ENCODE measurements at places on chromosomes 3 and 15.
A peak's percentile ranks its signal among the peaks of the same experiment; 100 is the strongest.

DNA sequence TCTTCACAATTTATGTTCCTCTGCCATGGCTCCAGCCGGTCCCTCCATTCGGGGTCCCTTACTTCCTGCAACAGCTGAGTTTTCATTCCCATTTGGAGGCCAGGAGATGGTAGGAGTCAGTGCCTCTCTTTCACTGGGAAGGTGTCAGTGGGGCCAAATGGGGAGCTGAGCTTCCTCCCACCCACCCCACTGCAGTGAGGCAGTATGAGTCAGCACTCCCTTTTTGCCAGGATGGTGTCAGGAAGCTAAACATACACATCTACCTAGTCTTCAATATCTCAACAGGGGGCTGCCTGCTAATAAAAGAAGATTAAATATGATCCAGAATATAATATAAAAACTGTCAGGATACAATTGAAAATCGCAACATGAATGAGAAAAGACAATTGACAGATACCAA lies 12.7 kb upstream of the ACTC1 start:
- no peak for DNase-seq

DNA sequence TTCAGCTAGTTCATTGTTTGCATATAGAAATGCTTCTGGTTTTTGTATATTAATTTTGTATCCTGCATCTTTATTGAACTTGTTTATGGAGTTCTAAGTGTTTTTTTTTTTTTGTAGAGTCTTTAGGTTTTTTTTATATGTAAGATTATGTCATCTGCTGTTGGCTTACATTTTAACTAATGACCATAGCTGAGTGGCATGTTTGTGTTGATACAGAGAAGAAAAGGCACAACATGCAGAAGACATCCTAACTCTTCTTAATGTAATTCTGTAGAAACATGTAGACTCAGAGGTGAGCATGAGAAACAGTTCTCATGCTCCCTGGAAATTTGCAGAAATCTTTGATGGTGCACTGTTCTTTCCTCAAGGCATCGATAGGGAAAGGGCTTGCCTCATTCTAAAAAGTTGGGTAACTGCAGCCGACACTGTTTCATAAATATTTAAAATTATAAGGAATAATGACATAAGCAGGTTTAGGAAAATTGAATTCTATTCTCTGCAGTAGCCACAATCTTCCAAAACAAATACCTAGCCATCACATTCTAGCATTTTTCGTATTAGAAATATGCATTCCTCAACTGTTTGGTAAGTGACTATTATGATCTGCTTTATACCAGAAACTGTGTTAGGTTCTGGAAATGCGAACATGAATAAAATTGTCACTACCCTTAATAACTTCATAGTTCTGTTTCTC lies 499.6 kb upstream of the KCNMB2 start:
- peak; percentile 71 for DNase-seq

- no peak for DNase-seq
These were observed 233.5 kb upstream of the WNT5A start for GRCh38 chr3:55720614-55721013.

DNA sequence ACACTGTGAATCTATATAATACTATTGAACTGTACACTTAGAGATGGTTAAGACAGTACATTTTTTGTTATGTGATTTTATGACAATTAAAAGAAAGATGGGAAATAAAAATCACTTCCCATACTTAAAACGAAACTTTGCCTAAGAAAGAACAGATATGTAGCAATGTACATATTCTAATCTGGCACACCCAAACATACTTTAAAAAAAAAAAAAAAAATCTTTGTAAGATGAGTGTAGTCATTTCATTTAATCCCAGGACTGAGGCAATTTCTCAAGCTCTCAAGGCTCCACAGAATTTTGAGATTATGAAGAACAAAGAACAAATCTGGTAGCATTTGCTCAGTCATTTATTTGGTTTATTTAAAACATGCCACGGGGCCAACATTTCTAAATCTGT lies 40.3 kb upstream of the FEZF2 start:
- no peak for DNase-seq

GRCh38 chr3:35183927-35184675 lies 455.2 kb upstream of the ARPP21 start:
- DNase-seq: no peak

DNA sequence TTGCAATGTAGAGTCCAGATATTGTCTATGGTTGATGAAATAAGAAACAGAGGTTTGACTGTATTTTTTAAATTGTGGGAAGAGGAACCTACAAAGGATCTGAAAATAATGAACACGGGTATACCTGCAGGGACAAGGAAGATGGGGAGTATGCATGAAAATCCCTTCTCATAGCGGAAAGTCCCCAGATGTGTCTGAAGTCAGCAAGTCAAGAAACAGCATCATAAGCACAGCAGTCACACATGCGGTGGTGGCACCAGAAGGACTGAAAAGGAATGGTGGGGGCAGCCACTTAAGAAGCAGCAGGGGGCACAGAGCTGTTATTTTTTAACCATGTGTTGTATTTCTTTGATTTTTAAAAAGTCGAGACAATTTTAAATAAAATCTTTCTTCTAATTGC lies 4.7 kb downstream of the MRPS11 start:
- DNase-seq: no peak

DNA sequence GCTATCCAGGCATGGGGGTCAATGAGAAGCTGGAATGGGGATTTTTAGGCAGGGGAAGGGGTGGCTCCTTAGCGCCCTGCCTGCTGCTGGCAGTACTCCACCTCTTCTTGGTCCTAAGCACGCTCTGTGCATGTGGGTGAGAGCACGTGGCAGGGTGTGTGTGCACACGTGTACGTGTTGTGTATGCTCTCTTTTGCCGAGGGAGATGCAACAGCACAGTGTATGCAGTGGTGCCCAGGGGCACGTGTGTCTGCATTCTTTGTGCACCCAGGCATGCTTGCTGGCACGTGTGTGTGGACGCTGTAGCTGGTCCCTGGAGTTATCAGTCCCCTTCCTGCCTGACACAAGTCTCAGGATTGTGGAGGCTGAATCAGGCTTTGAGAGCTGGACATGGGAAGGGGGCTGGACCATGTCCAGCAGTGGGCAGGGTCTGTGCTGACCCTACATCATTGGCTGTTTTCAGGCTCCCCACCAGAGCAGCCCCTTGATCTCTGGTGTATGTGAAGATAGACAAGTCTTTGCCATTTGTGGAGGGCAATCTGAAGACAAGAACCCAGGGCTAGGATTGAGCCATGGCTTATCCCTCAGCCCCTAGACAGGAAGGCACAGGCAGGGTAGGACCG lies 1.9 kb upstream of the CAMKV start:
- no peak for DNase-seq

DNA sequence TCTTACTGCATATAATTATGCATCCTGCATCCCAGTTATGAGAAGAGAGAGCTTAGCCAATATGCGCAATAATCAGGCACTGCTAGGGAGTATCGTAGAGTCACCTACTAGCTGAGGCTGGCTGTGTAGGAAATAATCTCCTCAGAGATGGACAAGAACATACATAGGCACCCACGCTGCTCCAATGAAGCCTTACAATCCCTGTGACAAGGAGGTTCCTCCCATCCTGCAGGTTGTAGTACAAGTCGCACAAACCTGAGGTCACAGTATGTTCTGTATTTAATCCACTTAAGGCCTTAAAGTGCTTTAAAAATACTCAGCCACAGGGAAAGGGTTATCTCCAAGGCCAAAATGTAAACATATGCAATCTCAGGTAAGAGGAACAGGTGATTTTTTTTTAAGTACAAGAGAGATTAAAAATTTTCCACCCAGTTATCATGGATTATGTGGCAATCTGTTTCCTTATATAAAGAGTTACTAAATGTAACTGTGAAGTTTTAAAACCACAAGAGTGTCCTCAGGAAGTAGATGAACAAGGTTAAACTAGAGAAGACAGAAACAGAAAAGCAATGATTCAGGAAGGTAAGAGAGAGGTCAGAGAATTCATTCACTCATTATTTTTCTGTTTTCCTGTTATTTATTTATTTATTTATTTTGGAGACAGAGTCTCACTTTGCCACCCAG lies 7.5 kb upstream of the COLQ start:
- no peak for DNase-seq

DNA sequence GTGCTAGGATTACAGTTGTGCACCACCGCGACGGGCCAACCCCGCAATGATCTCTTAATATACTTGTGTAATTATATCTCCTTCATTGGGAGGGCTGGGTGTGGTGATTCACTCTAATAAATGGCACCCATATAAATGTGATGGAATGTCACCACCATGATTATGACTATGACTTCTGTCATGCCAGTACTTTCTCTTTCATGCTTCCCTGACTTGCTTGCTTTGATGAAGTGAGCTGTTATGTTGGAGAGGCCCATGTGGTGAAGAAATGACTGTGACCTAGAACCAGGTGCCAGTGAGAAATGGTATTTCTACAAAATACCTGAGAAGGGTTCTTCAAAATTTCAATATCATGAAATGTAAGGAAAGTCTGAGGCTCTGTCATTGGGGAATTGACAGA lies 24.4 kb upstream of the TP63 start:
- DNase-seq: no peak

- DNase-seq: peak; percentile 5
These were observed 4.6 kb downstream of the GLCE start for GRCh38 chr15:69164807-69165636.

DNA sequence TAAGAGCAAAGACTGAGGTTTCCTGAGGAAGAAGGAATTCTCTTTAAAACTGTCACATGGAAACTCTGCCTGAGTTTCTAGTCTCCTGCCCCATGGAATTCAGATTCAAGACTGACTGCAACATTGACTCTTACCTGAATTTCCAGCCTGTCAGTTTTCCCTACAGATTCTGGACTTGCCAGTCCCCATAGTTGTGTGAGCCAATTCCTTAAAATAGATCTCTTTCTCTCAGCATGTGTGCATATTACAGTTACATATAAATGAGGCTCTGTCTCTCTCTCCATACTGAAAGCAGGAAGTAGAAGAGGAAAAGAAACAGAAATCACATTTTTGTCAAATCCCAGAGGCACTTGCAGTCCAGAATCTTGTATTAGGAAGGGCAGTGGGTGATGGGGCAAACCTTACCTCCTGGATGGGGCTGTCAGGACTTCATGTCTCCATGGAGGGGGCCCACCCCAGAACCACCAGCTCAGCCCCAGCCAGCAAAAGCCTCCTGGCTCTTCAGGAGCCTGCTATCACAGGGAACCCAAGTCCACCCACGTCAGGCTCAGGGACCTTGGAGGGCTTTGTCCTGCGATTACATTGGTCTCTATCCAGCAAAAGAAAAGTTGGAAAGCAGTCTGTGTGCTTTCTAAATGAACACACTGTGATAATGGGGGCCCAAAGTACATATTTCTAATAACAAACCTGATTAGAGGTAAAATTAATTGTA lies 18.8 kb upstream of the GOLGA8J start:
- no peak for DNase-seq

GRCh38 chr15:93451265-93451664 lies 362.3 kb upstream of the RGMA start:
- DNase-seq: no peak

DNA sequence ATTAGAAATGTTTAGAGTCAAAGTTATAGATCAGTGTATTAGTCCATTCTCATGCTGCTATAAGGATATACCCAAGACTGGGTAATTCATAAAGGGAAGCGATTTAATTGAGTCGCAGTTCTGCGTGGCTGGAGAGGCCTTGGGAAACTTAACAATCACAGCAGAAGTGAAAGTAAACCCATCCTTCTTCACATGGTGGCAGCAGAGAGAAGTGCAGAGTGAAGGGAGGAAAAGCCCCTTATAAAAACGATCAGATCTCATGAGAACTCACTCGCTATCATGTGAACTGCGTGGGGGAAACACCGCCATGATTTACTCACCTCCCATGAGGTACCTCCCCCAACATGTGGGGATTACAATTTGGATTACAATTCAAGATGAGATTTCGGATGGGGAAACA lies 871.5 kb downstream of the DIPK2A start:
- no peak for DNase-seq

DNA sequence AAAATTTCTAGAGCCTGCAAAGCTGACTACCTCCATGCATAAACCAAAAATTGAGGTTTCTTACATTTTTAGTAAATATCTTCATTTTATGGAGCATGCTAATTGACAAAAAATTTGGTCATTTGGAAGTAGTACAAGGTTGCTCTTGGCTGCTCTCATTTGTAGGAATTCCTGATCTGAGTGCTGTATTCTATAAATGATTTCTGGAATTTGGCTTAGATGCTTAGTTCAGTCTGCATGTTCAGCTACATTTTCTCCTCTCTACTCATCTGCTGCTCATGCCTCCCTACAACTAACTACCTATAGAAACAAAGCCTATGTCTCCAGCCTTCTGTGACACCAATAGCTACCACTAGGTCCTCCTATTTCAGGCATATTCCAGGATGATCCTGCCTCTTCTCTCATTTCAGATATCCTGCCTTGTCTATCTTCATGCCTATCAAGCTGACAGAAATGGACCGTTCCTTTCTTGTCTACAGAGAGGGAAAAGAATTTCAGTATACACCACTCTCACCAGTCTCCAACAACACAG lies 901.1 kb downstream of the TBL1XR1 start:
- DNase-seq: peak; percentile 46

DNA sequence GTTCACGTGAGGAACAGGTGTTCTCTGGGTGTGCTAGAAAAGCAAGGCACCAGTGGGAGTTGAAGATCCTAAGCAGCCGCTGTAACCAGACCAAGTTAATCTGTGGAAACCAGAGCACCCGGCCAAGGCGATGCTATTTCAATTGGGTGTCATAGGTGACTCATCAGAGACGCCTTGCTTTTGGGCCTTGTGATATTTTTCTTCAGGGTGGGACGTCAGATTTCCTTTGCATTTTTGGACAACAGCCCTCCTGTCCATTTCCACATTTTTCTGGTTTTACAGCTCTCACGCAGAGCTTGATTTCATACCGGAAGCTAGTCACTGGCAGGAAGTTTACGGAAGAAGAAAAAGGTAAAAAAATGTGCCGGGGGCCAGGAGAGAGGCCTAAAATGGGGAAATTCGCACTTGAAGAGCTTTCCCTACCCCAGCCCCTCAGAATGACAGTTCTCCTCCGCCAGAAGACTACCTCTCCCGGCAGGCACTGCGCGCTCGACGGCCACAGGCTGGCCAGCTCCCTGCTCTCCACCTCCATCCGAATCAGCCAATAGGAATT lies 471 bp upstream of the KBTBD8 start:
- peak; percentile 23 for DNase-seq

- DNase-seq: no peak
These were observed 34.5 kb downstream of the TJP1 start for GRCh38 chr15:29787767-29788166.

- DNase-seq: no peak
These were observed 22.0 kb upstream of the TATDN2 start for GRCh38 chr3:10226293-10226692.

- no peak for DNase-seq
These were observed 808.8 kb downstream of the TUSC7 start for GRCh38 chr3:117518364-117518763.

DNA sequence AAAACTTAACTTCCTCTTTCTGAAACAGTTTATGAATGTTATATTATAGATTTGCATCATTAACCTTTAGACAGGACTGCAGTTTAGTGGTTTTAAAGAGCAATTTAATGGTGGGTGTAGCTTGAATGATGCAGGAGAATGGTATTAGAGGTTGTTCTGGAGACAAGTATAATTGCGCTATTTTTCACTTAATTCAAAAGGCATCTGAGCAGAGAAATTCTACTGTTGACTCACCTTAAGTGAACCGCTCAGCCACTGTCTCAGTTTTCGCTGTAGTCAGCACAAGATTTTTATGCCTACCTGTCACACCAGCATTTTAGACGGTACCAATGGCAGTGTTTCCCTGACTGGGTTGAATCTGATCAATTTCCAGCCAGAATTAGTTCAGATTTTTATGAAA lies 348.8 kb upstream of the DCBLD2 start:
- DNase-seq: peak; percentile 45

GRCh38 chr3:54243056-54243931 lies 120.9 kb downstream of the CACNA2D3 start:
- no peak for DNase-seq

GRCh38 chr3:142356818-142357217 lies 91.0 kb downstream of the XRN1 start:
- no peak for DNase-seq

GRCh38 chr3:34005886-34006285 lies 207.5 kb downstream of the PDCD6IP start:
- DNase-seq: peak; percentile 84

All from AG04449 (cell line).